Amniotic stem cell (primary cell): ENCODE measurements at places on chromosomes 2 and 18.

DNA sequence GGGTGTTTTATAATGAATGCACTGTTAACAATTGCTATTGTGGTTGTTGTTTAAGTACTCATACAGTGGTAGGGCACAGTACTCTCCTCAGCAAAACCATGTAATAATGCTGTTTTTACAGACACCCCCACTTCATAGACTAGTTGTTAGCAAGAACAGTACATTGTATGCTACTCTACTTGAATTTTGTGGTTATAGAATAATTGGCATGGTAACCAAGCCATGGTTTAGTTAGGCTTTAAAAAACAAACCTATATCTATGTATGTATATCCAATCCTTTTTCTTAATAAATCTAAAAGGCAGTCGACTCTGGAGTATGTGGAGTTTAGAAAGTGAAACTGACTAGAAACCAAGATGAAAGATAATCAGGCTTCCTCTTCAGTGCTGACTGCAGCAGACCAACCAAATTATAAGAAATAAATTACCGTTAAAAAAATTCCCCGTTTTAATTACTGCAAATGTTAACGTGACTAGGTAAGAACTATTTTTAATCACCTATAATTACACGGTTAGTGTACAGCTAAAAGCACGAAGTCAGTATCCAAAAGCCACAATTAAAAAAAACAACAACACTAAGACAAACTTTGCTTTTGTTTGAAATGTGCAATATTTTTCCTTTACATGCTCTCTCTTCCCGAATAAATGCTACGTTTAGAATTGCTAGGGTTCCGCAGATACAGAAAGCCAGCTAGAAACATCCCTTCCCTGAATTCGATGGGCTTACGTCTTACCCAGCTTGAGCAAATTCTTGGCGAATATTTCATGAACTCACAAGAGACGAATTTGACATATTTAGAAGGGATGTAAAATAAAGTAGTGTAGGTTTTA lies 113.3 kb upstream of the SERTAD2 start:
- DNase-seq, result no peak

GRCh38 chr2:215031321-215031720 lies 107.1 kb downstream of the ABCA12 start:
- DNase-seq, result no peak

DNA sequence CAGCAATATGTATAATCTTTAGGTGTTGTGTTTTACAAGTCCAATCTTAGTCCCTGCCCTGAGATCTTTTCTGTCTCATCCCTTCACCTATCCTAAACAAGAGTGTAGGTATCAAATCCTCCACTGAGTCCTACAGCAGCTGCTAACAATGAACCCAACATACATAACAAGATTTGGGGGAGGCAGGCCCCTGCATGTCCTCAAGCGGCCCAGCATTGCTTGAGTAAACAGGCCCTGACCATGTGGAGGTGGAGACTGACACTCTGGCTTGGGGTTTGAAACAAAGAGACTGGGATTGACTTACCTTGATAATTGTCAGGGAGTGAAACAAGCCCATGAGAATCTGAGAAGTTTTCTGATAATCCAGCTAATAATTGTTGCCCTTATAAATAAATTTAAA lies 213.4 kb downstream of the STK39 start:
- no peak for DNase-seq

DNA sequence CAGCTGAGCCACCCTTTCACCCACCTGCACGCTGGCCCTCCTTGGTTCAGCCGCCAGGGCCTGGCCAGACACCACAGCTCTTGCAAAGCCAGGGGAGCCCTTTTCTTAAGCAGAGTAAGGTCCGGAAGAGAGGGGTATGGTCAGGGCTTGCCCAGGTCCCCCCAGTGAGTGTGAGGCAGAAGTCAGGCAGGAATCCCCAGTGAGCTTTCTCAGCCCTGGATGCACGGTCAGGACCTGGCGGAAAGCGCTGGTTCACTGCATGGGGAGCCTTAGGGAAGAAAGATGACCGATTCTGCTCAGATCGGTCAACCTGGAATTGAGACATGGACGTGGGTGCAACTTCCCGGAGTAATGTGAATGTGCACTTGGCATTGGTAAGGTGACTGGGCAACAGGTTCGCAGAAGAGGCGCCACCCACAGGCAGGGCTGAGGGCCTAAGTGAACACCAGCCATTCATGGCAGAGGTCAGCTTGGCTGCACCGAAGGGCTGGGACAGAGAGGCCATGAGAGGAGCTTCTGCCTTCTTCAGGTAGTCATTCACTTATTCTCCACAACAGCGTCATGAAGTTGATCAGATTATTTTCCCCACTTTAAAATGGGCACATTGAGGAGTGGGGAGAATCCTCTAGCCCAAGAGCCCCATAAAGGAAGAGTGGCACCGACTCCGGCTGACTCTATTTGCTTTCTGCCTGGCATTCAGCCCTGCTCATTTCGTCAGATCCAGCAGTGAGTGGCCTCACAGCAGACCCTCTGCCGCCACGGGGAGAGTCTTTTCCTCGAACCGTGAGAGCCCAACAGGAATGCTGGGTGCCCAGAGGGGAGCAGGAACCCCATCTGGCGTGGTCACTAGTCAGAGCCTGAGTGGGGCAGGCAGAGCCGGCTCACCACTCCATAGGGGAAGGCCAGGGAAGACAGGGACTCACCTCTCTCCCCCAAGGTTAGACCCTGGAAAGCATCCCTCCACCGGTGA lies 35.8 kb downstream of the SCTR start:
- DNase-seq, result no peak

DNA sequence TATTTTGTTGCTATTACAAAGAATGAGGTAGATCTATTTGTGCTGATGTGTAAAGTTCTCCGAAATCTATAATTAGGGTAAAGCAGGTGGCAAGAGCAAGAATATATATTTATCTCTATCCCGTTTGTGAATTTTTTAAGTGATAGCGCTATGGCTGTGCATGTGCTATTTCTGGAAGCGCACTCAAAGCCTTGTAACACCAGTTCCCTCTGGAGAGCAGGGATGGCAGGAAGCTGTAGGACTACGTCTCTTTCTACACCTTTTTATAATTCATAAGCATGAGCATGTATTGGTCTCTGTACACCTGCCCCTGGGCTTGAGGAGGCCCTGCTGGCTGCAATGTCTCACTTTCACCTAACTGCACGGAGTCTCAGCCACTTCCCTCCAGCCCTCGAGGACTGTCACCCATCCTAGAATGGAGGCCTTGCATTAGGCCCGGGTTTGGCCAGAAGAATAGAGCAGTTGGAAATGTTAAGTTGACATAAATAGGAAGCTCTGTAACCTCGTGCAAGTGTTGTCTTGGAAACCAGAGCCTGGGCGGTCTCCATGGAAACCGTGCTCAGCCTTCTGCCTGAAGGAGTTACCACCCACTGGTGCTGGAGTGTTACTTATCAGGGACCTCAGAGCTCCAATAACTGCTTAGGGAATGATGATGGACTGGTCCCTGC lies 20.9 kb downstream of the ITM2C start:
- no peak for DNase-seq

- DNase-seq, result no peak
Measured at GRCh38 chr18:76412818-76413565, 82.0 kb downstream of the ZNF516 start.

GRCh38 chr2:215693193-215693998 lies 257.5 kb upstream of the FN1 start:
- peak; percentile 47 for DNase-seq

GRCh38 chr2:73063472-73063871 lies 8.0 kb downstream of the SFXN5 start:
- DNase-seq, result no peak

DNA sequence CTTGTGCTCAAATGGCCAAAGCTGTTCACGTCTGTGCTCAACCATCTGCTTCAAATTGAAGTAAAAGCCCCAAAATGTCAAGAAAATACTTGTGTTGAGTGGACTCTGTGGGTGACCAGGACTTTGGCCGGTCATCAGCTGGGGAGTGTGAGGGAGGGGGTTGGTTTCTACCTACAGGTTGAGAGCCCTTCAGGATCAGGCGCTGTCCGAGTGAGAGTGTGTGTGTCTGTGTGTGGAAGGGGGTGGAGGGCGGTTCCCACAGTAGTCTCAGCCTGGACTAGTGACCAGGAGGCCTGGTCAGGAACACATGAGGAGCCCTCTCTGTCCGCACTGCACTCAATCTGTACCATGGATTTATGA lies 34.2 kb downstream of the ATOH8 start:
- DNase-seq, result no peak
